ENCODE measurements at places on chromosomes 16 and 17.

- DNase-seq: no peak
These were observed 1.7 kb upstream of the RBBP6 start for GRCh38 chr16:24537474-24538337.

DNA sequence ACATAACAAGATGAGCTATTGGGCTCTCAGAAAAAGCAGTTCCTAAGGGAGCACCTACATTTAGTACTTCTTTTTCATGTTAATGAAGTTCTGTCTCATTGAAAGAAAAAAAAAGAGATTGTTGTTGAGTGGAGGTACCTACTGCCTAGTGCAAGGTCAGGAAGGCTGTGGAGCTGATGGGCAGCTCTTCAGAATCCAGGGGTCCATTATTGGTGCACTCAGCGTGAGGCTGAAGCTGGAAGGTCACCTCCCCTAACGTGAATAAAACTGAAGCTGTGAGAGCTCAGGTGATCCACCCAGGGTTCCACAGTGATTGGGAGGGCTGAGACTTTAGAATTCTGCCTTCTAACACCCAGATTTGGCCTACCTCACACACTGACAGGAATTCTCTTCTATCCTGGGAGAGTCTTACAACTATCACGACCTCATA, 153.9 kb upstream of the TBX2 start:
- no peak for DNase-seq

GRCh38 chr17:8893621-8894201, 26.2 kb upstream of the PIK3R6 start:
- no peak for DNase-seq

GRCh38 chr17:79808763-79809529, 12.1 kb upstream of the CBX8 start:
- peak; percentile 66 for DNase-seq

DNA sequence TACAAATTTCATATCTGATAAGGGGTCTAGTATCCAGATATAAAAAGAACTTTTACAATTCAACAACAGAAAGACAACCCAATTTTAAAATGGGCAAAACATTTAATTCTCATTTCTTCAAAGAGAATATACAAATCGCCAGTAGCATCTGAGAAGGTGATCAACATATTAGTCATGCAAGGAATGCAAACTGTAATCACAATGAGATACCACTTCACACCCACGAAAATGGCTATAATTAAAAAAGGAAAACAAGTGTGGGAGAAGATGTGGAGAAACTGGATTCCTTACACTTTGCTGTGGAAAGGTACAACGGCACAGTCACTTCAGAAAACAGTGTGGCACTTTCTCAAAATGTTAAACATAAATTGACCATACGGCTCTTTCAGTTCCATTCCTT, 168.2 kb downstream of the VPS53 start:
- no peak for DNase-seq

DNA sequence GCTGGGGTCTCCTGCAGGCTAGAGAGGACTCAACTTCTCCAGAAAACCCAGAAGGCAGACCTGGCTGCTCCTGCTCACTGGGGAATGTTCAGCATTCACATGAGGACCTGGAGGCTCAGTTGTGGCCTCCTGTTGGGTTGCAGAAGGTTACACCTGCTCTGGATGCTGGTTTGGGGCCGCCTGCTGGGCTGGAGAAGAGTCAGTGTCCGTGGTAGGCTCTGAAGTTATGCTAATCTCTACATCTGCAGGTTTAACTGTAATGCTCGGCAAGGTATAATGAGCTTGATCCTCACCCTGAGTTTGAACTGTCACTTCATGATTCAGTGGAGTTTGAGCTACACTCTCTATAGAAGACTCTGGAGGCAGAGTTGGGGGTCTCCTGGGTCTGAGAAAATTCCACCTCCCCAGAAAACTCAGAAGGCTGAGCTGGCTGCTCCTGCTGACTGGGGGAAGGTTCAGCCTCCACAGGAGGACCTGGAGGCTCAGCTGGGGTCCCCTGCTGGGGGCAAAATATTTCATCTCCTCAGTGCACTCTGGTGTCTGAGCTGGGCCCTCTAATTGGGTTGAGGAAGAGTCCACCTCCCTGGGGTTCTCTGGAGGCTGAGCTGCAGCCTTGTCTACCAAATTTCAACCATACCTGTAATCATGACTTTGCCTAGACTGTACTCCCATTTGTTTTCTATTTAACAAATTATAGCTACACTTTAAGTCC, 23.5 kb downstream of the RDM1 start:
- no peak for DNase-seq

DNA sequence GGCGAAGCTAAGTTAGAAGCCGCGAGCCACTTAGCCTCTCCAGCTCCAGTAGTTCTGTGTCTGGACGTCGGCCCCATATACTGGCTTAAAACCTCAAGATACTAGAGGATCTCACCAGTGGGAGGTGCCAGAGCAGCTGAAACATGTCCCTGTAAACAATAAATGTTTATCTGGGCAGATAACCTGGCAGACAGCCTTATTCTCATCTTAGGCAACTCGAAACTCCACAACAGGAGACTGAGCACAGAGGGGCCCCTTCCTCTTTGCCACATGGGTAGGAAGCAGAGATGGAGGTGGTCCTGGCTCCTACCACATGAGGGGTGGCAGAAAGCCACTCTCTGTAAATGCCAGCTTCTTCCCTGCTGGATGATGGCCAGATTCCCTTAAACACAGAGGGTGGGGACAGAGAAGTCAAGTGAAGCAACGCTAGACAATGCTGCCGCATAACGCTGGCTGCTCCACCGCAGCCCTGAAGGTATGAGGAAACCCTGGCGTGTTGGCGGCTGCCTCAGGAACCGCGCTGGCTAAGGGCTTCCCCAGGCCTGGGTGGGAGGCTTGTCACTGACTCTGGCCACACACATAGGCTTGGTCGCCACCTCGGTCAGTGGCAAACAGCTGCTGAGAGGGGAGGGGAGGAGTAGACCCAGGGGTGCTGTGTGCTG, 67.9 kb downstream of the HIC1 start:
- DNase-seq: peak; percentile 3

GRCh38 chr17:76379646-76380376, 4.6 kb upstream of the SPHK1 start:
- no peak for DNase-seq

- no peak for DNase-seq
These were observed 126.8 kb downstream of the CACNG3 start for GRCh38 chr16:24382762-24383407.

DNA sequence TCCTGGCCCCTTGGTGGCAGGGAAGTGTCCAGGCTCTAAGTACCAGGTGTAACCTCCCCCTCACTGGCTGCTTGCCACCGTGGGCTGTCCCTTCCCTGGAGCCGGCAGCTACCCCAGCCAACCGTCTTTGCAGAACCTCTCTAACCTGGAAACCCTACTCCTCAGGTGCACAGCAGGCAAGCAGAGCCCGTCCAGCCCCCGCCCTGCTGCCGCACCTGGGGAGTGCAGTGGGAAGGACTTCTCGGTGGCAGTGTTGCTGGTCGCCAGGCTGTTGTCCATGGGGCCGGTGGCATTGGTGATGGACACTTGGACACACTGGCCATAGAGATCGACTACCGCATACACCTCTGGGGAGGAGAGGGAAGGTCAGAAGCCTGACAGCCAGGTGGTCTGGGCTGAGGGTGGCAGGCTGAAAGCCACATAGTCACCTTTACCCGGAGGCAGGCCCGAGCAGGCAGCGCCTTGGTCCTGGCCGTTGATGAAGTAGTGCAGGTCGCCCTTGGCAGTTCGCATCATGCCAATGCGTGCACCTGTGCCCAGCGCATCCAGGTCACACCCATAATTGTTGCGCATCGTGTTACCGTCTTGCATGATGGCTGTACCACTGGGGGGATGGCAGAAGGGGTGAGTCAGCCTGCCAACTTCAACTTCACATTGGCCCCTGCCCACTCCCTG, 6.5 kb downstream of the NEURL4 start:
- no peak for DNase-seq

DNA sequence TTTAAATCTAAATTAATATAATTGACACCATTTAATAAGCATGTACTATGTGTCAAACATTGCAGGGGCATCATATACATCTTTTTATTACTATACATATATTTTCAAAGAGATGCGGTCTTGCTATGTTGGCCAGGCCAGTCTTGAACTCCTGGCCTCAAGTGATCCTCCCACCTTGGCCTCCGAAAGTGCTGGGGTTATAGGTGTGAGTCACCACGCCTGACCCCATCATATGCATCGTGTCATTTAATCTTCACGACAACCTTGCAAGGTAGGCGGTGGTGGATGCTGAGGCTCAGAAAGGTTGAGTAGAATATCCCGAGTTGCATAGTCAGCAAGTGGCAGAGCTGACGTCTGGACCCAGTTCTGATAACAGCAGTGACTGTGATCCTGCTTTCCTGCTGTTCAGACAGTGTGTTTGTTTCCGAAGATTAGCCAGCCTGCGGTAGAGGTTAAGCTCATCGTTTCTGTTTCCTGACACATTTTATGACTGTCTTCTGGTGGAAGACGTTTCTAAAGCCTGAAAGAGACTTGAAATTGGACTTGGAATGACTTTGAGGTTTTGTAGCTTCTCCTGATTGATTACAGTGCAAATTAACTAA, 316.6 kb downstream of the SNX29 start:
- DNase-seq: no peak

- no peak for DNase-seq
These were observed 4.5 kb downstream of the PLLP start for GRCh38 chr16:57279780-57280638.

GRCh38 chr17:79956853-79957252, 78.8 kb downstream of the TBC1D16 start:
- no peak for DNase-seq

- no peak for DNase-seq
These were observed 907 bp downstream of the TRAPPC2L start for GRCh38 chr16:88857728-88858339.

DNA sequence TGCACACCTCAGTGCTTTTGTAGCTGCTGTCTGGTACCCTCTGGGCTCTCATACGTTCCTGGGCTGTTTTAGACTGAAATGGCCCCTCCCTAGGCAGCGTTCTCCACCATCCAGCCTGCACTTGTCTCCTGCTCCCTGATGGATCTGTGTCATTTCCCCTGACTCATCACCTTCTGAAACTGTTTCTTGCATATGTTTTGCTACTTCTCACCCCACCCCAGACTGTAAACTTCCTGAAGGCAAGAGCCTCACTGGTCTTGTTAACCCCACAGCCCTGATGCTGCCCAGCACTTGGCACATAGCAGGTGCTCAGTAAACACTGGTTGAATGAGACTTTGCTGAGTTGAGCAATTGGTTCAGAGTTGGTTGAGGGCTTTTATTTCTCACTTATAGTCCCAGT, 78.7 kb downstream of the CRISPLD2 start:
- no peak for DNase-seq

GRCh38 chr16:2585651-2586081, 47.8 kb downstream of the PDPK1 start:
- no peak for DNase-seq

GRCh38 chr16:89700100-89700648, 1.3 kb downstream of the SPATA2L start:
- peak; percentile 97 for DNase-seq

GRCh38 chr16:82182266-82183003, 12.4 kb upstream of the MPHOSPH6 start:
- DNase-seq: no peak

DNA sequence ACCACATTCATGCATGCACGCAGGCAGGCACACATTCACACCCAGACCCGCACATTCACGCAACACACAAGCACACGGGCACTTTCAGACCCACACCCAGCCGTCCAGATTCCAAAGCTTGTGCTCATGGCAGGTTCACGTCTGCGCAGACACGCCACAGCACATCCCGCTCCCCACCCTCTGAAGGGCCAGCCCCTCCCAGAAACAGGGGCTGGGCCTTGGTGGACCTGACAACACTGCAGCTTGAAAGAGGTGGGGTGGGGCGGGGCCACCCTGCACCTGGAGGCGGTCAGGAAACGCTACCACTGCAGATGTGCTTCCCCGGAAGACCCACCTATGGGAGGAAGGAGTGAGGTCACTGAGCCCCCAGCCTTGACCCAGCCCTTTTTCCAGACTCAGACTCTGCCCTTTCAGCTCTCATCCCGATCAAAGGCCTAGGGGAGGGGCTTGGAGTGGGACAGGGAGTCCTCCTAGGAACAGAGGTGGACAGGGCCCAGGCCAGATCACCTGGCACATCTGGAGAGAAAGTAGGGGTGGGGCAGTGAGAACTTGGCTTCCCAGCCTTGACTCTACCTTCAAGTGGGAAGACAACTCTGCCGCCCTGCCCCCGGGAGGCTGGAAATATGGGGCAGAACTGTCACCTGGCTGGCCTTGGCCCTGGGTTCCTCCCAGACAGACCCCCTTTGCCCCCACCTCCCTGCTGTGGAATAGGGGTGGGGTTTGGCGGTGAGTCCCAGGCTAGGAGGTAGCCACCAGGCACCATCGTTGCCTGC, 11.0 kb downstream of the P3H4 start:
- peak; percentile 90 for DNase-seq

DNA sequence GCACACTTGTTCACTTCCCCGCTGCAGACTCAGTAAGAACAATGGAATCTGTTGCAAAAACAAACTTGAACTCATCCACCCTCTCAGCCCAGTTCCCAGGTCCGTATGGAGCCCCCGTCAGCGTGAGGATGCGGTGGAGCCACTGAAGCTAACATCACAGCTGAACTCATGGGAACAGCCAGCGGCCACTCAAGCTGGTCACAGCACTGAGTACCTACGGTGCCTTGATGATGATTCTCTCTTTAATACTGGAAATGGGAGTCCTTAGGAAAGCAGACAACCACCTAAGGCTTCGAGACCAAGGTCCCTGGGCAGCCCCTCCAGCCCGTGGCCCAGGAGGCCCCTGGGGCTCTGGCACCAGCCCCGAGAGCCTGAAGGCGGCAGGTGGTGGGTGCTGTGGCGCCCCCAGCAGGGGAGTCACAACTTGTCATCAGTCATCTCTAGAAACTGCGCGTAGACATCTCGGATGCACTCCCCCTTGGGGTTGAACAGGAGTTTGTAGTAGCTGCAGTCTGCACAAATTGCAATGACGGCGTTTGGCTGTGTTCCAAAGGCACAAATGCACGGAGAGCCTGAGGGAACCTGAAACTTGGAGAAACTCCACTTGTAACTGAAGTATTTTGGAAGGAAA, 31.0 kb upstream of the RHOT1 start:
- DNase-seq: no peak

DNA sequence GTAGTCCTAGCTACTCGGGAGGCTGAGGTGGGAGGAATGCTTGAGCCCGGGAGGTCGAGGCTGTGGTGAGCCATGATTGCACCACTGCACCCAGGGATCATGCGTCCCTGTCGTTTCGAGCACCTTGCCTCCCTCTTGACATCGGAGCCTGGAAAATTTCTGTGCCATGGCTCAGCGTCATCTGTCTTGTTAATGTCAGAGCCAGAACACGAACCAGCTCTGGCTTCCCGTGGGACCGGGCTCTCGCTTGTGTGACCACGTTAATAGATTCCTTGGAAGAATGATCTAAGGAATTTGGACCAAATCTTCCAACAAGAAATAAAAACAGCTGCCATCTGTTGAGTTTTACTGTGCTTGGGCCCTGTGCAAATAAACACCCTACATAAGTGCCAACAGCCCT, 117.7 kb downstream of the ABCC1 start:
- DNase-seq: peak; percentile 22

GRCh38 chr17:77127735-77128361, 12.9 kb upstream of the SEC14L1 start:
- DNase-seq: no peak

- DNase-seq: no peak
These were observed 64.0 kb downstream of the TBC1D16 start for GRCh38 chr17:79971651-79972050.

- DNase-seq: no peak
These were observed 87.7 kb upstream of the CRHR1 start for GRCh38 chr17:45696442-45696841.

- no peak for DNase-seq
These were observed 10.2 kb upstream of the MRC2 start for GRCh38 chr17:62616993-62617893.

GRCh38 chr16:69055980-69056379, 49.5 kb upstream of the HAS3 start:
- DNase-seq: no peak

GRCh38 chr17:72407931-72408330, 287.1 kb downstream of the SOX9 start:
- DNase-seq: no peak

All from NCI-H510A (cell line).